ENCODE measurements at places on chromosomes 13 and 19. TPM values are rescaled to one million over a fixed set of nuclear protein-coding genes. Genes with fewer than 3 reads are reported as not detected.

Gene ZNF418
- polyA plus RNA-seq: 2.0 TPM

Gene ANGPTL4
- 27.2 TPM for polyA plus RNA-seq

Gene GRK1
- not detected for polyA plus RNA-seq

Gene CGB8
- not detected for polyA plus RNA-seq

Gene WDR88
- not detected for polyA plus RNA-seq

Gene LHB
- 0.45 TPM for polyA plus RNA-seq

Gene C19orf18
- 1.0 TPM for polyA plus RNA-seq

Gene ZFR2
- polyA plus RNA-seq: not detected

Gene TMC4
- 11.0 TPM for polyA plus RNA-seq

Gene HSPB6
- 18.3 TPM for polyA plus RNA-seq

Gene IGFL1
- 66.5 TPM for polyA plus RNA-seq

Gene RFPL4AL1
- polyA plus RNA-seq: not detected

Gene ZNF490
- 0.61 TPM for polyA plus RNA-seq

Gene SPC24
- 3.7 TPM for polyA plus RNA-seq

Gene FFAR2
- polyA plus RNA-seq: 0.59 TPM

Gene CELF5
- polyA plus RNA-seq: 0.06 TPM

Gene MTUS2
- polyA plus RNA-seq: 0.20 TPM

Gene SHISA2
- polyA plus RNA-seq: 0.04 TPM

Gene URAD
- not detected for polyA plus RNA-seq

Gene FAM83E
- 6.5 TPM for polyA plus RNA-seq

Gene LRRC25
- polyA plus RNA-seq: 0.55 TPM

Gene OVOL3
- not detected for polyA plus RNA-seq

Gene SLC10A2
- polyA plus RNA-seq: not detected

Measured in esophagus (tissue), 2 donors.